CD4-positive, alpha-beta T cell treated with Interleukin-21 for 1 hour (primary cell): ENCODE measurements at places on chromosomes 12 and 14.

DNA sequence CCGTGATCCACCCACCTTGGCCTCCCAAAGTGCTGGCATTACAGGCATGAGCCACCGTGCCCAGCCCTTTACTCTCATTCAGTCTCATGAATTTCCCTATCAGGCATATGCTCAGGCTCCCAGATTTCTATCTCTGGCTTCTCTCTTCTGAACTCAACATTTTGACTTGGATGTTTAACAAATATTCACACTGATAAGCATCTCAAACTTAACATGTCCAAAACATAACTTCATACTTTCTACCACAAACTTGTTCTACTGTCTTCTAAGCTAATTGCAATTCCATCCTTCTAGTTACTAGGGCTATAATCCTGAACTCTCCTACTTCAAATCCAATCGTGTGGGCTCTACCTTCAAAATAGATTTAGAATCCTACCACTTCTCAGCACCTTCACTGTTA lies 73.9 kb upstream of the PAWR start:
- DNase-seq: no peak

GRCh38 chr12:1839956-1840951 lies 19.9 kb downstream of the LRTM2 start:
- DNase-seq: no peak

DNA sequence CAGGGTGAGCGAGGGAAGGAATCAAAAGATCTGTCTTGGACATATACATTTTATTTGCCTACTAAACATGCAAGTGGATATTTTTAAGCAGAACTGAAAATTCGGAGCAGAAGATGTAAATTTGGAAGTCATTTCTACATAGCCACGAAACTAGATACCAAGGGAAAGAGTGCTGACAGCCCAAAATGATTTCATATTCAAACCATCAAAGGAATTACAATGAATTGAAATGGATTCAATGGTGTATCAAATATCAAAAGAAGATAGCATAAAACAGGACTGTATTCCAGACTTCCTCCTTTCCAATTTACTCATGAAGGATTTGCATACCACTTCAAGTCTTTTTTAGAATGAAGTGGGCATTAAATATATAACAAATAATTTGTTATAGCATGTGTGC lies 313.5 kb upstream of the KITLG start:
- DNase-seq: no peak

GRCh38 chr14:65631040-65631439 lies 218.5 kb downstream of the FUT8 start:
- no peak for DNase-seq

DNA sequence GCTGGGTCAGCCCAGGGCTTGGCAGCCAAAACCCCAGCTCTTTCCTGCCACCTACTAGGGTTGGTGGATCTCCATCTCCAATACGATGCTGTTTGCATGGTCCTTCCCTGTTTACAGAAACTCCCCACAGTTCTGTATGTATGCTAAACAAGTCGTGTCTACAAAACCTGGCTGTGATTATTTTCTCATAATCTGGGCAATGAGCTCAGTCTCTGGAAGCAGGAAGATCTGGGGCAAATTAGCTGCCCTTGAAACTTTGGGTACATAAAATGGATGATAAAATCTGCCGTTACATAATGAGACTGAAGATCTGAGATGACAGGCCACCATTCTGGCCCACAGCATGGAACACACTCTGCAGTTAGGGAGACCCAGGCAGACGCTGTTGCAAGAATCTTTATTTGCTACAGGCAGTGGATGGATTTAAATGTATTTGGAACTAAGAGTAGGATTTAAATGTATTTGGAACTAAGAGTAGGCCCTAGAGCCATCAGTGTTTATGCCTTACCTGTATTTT lies 31.7 kb downstream of the ACADS start:
- DNase-seq: no peak

GRCh38 chr12:5718680-5719079 lies 226.4 kb downstream of the ANO2 start:
- DNase-seq: no peak

GRCh38 chr12:85549640-85550039 lies 269.6 kb downstream of the ALX1 start:
- DNase-seq: no peak

- DNase-seq: no peak
These were observed 88.8 kb downstream of the FBXL14 start for GRCh38 chr12:1505576-1505975.

DNA sequence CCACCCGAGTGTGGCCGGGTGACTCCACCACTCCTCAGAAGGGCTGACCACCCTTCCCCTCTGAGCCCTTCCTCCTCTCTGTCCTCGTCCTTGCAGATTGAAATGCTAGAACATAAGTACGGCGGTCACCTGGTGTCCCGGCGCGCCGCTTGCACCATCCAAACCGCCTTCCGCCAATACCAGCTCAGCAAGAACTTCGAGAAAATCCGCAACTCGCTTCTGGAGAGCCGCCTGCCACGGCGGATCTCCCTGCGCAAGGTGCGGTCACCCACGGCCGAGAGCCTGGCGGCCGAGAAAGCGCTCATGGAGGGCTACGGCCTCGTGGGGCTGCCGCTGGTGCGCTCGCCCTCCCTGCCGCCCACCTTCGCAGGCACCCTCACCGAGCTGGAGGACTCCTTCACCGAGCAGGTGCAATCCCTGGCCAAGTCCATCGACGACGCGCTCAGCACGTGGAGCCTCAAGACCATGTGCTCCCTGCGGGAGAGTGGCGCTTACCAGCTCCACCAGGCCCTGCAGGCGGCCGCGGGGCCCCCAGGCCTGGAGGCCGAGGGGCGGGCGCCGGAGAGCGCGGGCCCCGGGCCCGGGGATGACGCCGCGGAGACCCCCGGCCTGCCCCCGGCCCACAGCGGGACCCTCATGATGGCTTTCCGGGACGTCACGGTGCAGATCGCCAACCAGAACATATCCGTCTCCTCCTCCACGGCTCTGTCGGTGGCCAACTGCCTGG lies 71.8 kb downstream of the IQSEC3 start:
- DNase-seq: no peak

DNA sequence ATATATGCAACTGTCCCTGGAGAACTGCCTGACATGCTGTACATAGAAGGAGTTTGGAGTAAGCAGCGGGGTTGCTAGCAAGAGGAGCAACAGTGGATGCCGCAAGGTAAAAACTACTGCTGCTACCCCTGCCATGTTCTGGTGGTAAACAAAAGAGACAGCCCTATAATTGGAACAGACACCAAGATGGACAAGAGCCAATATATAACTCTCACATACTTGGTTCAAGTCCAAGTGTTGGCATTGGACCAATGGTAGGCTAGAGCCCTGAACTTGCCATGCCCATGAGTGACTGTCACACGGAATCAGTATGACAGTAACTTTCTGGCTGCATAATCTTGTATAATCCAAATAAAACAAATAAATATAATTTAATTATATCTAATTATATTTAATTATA lies 13.7 kb downstream of the ATXN7L3B start:
- no peak for DNase-seq

DNA sequence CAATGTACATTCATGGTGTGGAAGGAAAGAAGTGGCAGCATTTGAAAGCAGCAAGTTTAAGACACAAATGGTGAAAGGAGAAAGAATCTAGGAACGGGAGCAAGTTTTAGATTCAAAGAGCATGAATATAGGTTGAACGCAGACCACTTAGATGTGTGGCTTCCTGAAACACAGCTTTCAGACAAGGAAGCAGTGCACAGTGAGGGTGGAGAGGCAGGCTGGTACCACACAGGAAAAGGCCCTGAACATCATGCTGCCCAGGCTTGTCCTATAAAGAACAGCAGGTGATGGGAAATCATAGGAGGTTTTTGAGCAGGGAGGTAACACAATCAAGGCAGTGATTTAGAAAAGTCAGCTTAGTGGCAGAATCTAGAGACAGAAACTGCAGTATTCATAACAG lies 35.6 kb downstream of the GNS start:
- DNase-seq: no peak

DNA sequence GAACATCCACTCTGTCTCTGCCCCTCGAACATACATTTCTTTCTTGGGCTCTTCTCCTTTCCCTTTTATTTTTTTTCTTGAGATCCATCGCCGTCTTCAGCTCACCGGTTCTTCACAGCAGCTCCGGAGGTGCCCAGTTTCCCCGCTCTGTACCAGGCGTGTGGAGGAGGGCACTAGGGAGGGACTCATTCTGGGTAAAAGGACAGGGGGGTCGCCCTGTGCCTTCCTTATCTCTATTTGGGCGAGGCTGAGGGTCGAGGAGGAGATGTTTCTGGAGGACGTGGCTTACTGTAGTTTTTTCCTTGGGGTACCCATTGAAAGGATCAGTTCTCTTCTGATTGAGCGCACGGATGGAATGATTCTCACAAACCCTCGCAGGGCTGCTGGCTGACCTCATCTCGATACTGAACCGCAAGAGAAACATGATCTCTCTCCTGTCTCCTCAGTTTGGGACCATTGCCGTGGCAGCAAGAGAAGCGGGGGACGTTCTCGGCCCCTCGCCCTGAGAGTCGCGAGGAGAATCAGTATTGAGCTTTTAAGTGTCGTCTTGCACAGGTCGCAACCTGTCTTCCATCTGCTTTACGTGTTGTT lies 386 bp downstream of the LIN52 start:
- DNase-seq: no peak
